ENCODE measurements at places on chromosomes 4 and X. TPM values are rescaled to one million over a fixed set of nuclear protein-coding genes. Genes with fewer than 3 reads are reported as not detected.

- peaks cover 4% of the 10 kb centered on the region for H3K4me1 ChIP-seq
- H3K27me3 ChIP-seq, result peaks cover 14% of the 10 kb centered on the region
- H3K4me3 ChIP-seq, result no peak overlapping the region
- DNase-seq, result no peak
Measured at GRCh38 chr4:165767671-165768070, 105.4 kb upstream of the TLL1 start.

GRCh38 chr4:1987296-1987695 lies 21.5 kb downstream of the NELFA start:
- no peaks in the 10 kb centered on the region for H3K27me3 ChIP-seq
- H3K4me1 ChIP-seq, result no peaks in the 10 kb centered on the region
- H3K4me3 ChIP-seq, result no peak overlapping the region
- no peak overlapping the region for H3K27ac ChIP-seq
- no peak for DNase-seq
- peaks cover 32% of the 10 kb centered on the region for H3K36me3 ChIP-seq

The HDX gene
- 12.6 TPM for total RNA-seq

DNA sequence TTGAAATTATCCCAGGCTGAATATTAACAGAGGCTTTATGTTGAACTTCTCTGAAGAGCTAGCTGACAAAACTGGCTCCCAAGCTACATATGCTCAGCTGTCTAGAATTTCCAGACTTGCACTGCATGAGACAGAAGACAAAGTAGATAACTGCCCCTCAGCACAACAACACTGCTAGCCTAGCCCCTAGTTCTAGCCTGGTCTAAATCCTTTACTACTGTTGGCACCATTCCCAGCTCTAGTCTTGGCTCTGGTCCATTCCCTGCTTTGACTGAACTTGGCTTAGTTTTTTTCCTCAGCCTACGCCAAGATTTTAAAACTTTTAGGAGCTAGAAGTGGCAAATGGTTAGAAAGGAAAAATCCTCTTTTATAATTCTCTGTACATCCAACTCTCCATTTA lies 7.6 kb upstream of the OPHN1 start:
- H3K4me3 ChIP-seq, result no peak overlapping the region
- no peaks in the 10 kb centered on the region for H3K27me3 ChIP-seq
- H3K4me1 ChIP-seq, result peaks cover 8% of the 10 kb centered on the region
- no peaks in the 10 kb centered on the region for H3K36me3 ChIP-seq
- DNase-seq, result peak; percentile 26

DNA sequence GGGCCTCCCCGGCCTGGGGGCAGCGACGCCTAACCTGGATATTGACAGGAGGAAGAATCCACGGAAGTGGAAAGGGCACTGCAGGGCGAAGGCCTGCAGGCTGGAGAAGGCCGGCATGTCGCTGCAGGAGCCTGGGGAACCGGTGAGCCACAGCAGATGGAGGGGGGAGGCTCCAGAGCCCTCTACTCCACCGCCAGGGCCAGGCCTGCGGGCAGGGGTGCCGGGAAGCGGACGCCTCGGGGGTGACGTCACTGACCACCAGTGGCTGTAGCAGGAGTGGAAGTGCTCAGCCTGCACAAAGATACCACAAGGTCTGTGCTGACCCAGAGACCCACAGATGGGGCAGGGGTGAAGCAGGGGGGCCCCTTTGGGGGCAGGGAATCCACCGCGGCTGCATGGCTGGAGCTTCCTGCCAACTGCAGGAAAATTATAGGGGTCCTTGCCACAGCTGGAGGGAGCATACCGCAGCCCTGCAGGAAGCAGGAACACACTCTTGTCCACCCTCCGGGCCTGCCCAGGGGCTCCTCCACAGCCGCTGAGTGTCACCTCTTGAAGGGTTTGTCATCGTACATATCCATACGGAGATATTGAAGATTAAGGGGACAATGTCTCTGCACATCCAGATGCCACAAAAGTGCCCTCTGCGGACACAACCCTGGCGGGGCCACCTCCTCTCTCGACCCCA lies 7.6 kb upstream of the HTRA3 start:
- H3K4me1 ChIP-seq, result peaks cover 39% of the 10 kb centered on the region
- no peak overlapping the region for H3K4me3 ChIP-seq
- H3K27ac ChIP-seq, result peak overlapping the region; percentile 56
- no peaks in the 10 kb centered on the region for H3K36me3 ChIP-seq

DNA sequence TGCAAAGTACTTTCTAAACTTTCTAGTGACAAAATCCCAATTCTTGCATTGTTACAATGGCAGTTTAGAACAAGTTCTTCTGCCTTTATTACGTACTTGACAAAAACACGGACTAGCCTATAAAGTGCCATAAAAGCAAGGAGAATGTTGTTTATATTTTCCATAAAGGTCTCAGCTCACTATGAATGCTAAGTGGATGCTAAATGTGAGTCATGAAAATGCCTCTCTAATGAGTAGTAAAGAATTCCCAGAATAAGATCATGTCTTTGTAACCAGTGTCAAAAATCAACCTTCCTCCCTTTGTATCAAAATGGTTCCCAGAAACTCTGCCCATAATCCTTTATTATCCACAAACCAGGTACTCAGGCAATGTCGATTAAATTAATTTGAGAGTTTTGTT lies 539.8 kb upstream of the SLIT2 start:
- peak overlapping the region; percentile 87 for H3K27ac ChIP-seq
- H3K4me1 ChIP-seq, result peaks cover 64% of the 10 kb centered on the region
- H3K27me3 ChIP-seq, result no peaks in the 10 kb centered on the region

DNA sequence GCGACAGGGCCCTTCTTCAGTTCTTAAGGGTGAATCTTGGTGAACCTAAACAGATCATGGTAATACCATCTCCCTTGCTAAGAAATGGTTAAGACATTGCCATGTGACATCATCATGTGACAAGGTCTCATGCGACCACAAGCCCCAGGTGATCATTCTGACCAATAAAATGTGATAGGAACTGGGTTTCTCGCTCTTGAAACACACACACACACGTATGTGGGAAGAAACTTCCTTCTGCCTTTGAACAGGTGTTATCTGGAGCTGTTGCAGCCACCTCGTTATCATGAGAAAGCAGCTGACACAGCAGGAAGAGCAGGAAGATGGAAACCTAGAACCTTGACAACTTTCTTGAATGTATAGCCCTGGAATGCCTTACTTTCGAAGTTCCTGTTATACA lies 10.2 kb downstream of the SOD3 start:
- peaks cover 12% of the 10 kb centered on the region for H3K4me1 ChIP-seq

DNA sequence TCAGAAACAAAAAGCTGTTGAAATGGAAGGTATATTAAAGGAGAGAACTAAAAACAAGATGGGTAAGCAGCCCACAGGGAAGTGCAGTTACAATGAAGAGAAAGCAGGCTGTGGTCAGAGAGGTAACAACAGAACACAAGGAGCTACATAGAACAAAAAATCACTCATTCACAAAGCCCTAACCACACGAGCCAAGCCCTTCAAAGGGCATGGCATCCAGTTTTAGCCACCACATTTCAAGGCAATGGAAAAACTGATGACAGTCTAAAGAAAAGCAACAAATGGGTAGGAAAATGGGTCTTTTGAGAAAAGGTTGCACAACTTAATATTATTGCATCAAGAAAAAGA lies 37.5 kb downstream of the KDR start:
- peaks cover 24% of the 10 kb centered on the region for H3K4me1 ChIP-seq
- H3K27ac ChIP-seq, result peak overlapping the region; percentile 35
- peaks cover 20% of the 10 kb centered on the region for H3K36me3 ChIP-seq
- no peak overlapping the region for H3K4me3 ChIP-seq

The FATE1 gene
- not detected for total RNA-seq

DNA sequence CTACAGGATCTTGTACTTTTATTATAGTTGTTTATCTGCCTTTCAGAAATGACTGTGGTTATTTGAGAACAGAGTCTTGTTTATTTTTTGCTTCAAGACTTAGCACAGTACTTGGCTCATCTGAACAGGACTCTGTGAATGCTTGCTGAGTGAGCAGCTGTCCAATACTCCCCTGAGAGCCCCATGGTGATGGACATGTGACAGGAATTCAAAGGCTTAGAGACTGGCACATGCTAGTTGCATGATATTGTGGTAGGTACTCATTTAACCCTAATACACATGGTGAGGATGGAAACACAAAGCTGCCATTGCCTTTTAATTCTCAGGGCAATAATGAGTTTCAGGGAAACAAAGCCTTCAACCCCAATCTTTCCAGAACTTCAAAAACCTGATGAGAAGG lies 97.3 kb downstream of the GEMIN8 start:
- H3K27me3 ChIP-seq, result peaks cover 13% of the 10 kb centered on the region
- H3K4me3 ChIP-seq, result no peak overlapping the region
- H3K27ac ChIP-seq, result no peak overlapping the region
- H3K36me3 ChIP-seq, result peaks cover 4% of the 10 kb centered on the region
- peaks cover 3% of the 10 kb centered on the region for H3K4me1 ChIP-seq

The DMRTC1 gene
- 0.88 TPM for total RNA-seq

The SRPK3 gene
- total RNA-seq, result not detected

DNA sequence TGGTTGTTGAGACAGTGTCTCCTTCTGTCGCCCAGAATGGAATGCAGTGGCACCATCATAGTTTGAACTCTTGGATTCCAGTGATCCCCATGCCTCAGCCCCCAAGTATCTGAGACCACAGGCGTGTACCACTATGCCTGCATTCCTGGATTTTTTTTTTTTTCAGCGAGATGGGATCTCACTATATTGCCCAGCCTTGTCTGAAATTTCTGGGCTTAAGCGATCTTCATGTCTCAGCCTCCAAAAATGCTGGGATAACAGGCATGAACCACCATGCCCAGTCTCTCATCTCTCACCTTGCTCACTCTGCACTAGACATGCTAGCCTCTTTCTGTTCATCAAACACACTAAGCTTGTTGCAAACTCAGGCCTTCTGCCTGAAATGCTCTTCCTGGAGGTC lies 104.1 kb downstream of the UBE2K start:
- no peak for DNase-seq
- H3K4me1 ChIP-seq, result no peaks in the 10 kb centered on the region

GRCh38 chr4:8472689-8473197 lies 32.2 kb downstream of the TRMT44 start:
- DNase-seq, result no peak
- no peak overlapping the region for H3K4me3 ChIP-seq
- peak overlapping the region; percentile 82 for H3K27ac ChIP-seq
- H3K4me1 ChIP-seq, result peaks cover 28% of the 10 kb centered on the region
- peaks cover 13% of the 10 kb centered on the region for H3K36me3 ChIP-seq
- H3K27me3 ChIP-seq, result no peaks in the 10 kb centered on the region

The HAND2 gene
- total RNA-seq, result 34.3 TPM

DNA sequence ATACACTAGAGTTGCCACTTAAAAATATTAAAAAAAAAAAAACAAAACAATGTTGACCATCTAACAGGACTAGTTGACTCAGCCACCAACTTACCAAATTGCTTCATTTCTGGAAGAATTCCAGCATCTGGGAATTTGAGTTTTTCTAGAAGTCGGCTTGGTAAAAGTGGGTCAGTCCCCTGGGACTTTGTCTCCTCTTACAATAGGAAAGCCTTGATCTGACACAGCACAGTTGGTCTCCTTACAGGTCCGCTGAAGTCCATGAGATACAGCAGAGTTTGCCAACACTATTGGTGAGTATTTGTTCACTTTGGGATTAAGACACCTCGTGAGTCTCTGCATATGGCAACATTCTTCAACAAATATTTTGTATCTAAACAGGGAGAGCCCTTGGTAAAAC lies 18.2 kb upstream of the DDIT4L start:
- no peaks in the 10 kb centered on the region for H3K36me3 ChIP-seq
- no peaks in the 10 kb centered on the region for H3K4me1 ChIP-seq
- H3K27ac ChIP-seq, result no peak overlapping the region
- H3K27me3 ChIP-seq, result no peaks in the 10 kb centered on the region
- H3K4me3 ChIP-seq, result no peak overlapping the region
- no peak for DNase-seq

- H3K4me3 ChIP-seq, result no peak overlapping the region
- DNase-seq, result no peak
- H3K36me3 ChIP-seq, result no peaks in the 10 kb centered on the region
- H3K27ac ChIP-seq, result no peak overlapping the region
Measured at GRCh38 chr4:54802336-54802735, 144.6 kb downstream of the KIT start.

- no peak for DNase-seq
- H3K36me3 ChIP-seq, result no peaks in the 10 kb centered on the region
- peaks cover 2% of the 10 kb centered on the region for H3K27me3 ChIP-seq
- no peaks in the 10 kb centered on the region for H3K4me1 ChIP-seq
Measured at GRCh38 chr4:15765910-15766697, 12.0 kb upstream of the CD38 start.

GRCh38 chr4:76457885-76458284 lies 22.9 kb downstream of the SHROOM3 start:
- peaks cover 24% of the 10 kb centered on the region for H3K4me1 ChIP-seq
- no peak for DNase-seq
- peak overlapping the region; percentile 97 for H3K27ac ChIP-seq
- no peak overlapping the region for H3K4me3 ChIP-seq

- peaks cover 8% of the 10 kb centered on the region for H3K36me3 ChIP-seq
- H3K27me3 ChIP-seq, result no peaks in the 10 kb centered on the region
- H3K4me3 ChIP-seq, result no peak overlapping the region
- no peak for DNase-seq
Measured at GRCh38 chr4:142091691-142092182, 455.4 kb downstream of the IL15 start.

The PCDH11X gene
- 13.5 TPM for total RNA-seq

The IL13RA2 gene
- 0.74 TPM for total RNA-seq

The STARD8 gene
- 7.1 TPM for total RNA-seq

The CPLX1 gene
- total RNA-seq, result 4.6 TPM

Measured in mesothelial cell of epicardium (in vitro differentiated cells).